ENCODE measurements at places on chromosomes 16 and 17. TPM values are rescaled to one million over a fixed set of nuclear protein-coding genes. Genes with fewer than 3 reads are reported as not detected.
A peak's percentile ranks its signal among the peaks of the same experiment; 100 is the strongest.

DNA sequence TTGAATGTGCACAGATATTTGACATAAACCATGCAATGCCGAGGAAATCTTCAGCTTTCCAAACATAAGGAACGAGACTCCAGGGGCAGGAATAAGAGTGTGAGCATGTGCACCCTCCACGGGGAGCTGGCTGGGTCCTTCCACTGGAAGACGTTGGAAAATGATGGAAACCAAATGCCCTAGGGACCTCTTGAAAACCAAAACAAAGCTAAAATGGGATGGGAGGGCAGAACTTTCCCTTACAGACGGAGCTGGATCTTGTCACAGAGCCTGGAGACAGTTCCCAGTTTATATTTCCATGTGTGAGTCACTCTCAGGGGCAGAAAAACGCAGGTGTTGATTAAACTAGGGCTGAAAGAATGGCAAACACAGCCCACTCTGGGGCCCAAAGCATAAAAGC lies 34.4 kb upstream of the DNAH17 start:
- DNase-seq, result no peak

Gene SPECC1
- 76.5 TPM for total RNA-seq

DNA sequence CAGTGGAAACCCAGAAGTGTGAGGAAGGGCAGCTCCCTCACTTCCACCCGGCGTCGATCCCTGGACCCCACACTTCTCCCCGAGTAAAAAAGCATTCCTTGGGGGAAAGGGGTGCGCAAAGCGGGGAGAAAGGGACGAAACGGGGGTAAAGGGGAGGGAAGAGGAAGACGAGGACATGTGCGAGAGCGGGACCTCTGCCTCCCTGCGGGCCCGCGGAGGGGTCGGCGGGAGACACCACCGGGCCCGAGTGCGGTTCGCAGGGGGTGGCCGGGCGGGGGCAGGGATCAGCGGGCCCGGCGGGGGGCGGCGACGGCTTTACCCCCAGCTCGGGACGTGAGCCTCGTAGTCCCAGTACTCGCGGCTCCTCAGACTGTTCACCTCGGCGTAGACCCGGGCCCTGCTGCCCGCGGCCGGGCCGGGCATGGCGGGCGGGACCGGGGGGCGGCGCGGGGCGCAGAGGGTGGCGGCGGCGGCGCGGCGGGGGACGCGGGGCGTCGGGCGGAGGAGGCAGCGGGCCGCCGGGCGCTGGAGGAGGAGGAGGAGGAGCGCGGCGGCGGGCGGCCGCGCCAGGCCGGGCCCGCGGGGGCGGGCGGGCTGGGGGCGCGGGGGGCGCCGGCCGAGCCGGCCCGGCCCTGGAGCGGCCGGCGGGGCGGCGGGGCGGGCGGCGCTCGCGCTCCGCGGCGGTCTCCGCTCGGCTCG lies 443 bp downstream of the CSNK2A2 start:
- no peak for DNase-seq

Gene KRTAP2-4
- not detected for total RNA-seq

Gene MYH13
- not detected for total RNA-seq

GRCh38 chr16:87200637-87201036 lies 116.6 kb downstream of the C16orf95 start:
- no peak for DNase-seq

DNA sequence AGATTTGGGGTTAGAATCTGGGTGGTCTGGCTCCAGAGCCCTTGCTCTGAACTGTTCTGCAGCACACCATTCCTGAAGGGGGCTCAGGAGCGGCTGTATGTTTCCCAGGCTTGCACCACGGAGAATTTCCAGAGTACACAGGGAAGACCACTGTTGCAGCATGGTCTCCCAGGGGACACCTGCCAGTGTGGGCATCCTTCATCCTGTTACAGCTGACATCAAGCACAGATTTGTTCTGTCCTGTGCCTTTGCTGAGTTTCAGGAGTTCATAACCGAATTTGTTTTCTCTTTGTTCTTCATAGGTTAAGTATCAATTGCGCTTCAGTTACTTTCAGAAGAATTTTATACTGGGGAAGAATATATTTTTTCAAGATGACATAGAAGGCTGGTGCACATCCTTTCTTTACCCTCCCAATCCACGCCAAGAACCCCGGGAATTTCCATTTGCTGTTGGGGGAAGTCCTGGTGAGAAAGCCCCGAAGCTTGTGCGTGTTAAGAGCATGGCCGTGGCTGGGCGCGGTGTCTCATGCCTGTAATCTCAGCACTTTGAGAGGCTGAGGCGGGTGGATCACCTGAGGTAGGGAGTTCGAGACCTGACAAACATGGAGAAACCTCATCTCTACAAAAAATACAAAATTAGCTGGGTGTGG lies 26.3 kb upstream of the ABCA3 start:
- DNase-seq, result no peak

- no peak for DNase-seq
Observed at GRCh38 chr17:17453088-17453487, 23.7 kb upstream of the MED9 start.

GRCh38 chr16:28494121-28494851 lies at the start of gene APOBR:
TSS of gene APOBR (plus strand) at chr16:28494643. CDS start at chr16:28494682, 39 bp downstream.
- no peak for DNase-seq

- no peak for DNase-seq
Observed at GRCh38 chr17:72863526-72864211, 228.8 kb downstream of the SLC39A11 start.

DNA sequence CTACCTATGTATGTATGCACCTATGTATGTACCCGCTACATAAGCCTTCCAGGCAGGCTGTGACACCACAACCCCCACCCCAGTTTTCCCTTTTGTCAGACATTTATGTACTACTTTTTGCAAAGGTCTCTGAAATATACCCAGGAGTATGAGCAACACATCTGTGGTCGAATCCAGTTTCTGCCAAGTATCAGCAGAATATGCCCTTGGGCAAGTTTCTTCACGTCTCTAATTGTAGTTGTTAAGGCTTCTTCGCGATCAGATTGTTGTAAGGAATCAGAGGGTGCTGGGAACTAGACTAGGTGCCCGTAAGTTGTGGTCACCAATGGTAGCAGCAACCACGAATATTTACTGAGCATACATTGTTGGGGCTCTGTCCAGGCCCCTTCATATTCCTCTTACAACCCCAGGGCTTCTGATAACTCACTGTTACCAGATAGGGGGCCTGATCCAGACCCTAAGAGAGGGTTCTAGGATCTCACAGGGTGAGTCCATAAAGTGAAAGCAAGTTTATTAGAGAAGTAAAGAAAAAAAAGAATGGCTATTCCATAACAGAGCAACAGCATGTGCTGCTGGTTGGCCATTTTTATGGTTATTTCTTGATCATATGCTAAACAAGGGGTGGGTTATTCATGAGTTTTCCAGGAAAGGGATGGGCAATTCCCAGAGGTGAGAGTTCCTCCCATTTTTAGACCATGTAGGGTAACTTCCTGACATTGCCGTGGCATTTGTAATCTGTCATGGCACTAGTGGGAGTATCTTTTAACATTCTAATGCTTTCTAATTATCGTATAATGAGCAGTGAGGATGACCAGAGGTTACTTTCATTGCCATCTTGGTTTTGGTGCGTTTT lies 16.6 kb downstream of the NUDT7 start:
- DNase-seq, result no peak

DNA sequence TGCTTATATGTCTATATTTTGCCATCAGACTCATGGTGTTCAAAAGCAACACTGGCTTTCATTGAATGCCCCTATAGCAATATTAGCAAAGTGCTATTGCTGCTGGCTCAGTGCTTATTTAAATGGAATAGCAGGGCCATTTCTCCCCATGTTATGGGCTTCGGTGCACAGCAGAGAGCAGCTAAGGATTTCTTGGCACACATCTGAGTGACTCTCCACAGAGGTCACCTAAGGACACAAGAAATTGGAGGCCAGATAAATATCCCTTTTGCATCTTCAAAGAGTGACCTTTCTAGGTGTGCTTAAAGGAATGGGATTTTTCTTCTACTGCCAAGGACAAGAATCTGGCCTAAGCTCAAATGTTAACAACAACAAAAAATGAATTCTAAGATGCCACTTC lies 751.8 kb downstream of the CDH11 start:
- no peak for DNase-seq

Gene WFDC1
- total RNA-seq, result 0.15 TPM

- DNase-seq, result no peak
Observed at GRCh38 chr17:65711671-65712276, 150.3 kb upstream of the AXIN2 start.

Gene VASN
- total RNA-seq, result 13.6 TPM

DNA sequence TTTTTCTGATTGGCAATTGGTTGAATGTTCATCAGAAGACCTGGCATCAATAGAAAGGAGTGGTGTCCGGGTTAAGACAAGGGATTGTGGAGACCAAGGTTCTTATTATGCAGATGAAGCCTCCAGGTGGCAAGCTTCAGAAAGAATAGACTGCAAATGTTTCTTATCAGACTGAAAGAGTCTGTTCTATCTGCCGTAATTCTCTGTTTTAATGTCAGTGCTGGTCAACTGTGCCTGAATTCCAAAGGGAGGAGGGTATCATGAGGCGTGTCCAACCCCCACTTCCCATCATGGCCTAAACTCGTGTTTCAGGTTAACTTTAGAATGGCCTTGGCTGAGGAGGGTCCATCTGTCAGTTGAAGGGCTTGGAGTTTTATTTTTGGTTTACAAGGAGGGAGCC lies 60.4 kb upstream of the AKTIP start:
- DNase-seq, result no peak

DNA sequence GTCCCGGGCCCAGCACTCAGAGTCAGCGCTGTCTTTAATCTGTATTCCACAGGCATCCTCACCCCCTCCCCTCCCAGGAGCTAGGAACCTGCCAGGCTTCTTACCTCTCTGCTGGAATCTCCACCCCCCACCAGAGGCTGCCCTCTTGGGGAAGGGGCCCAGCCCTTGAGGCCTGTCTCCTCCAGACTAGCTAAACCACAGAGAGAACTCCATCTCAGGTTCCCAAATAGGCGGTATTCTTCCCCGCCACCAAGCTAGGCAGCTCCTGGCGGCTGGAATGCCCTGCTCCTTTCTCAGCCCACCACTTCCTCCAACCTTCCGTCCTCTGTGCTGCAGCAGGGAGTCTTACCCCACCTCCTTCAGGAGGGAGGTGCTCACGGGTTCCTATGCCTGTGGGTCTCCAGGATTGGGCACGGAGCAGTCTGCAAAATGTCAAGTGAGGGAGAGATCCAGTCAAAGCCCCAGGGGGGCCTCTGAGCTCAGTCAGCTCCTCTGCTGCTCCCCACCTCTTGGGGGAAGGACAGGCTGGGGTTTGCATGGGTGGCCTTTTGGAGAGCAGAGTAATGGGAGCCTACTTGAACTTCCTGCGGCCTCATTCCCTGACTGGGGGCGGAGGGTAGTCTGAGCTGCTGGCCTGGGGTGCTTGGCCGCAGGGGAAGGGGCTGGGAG lies 55.7 kb downstream of the SREBF1 start:
- peak; percentile 39 for DNase-seq

GRCh38 chr17:34703533-34703932 lies 124.2 kb downstream of the TMEM132E start:
- peak; percentile 48 for DNase-seq

Gene HSD11B2
- 2.4 TPM for total RNA-seq

DNA sequence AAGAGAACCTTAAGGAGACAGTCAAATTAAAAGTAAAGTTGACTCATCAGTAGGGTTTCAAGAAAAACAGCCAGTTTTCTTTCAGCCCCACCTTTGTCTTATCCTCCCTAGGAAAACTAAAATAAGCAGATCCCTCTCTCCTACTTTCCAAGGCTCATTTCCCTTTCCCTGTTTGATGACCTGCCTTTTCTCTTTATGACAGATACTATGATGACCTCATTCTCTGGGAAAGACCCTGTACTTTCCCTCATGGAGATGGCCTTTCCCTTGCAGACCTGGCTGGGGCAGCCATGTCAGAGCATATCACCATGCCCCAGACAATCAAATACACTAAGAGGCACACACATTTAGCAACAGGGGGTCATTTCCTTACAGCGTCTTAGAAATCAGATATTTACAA lies 53.6 kb downstream of the GPR139 start:
- no peak for DNase-seq

- no peak for DNase-seq
Observed at GRCh38 chr17:32279891-32280716, 14.5 kb downstream of the RHBDL3 start.

Gene VTN
- total RNA-seq, result not detected

GRCh38 chr17:258906-259305 lies 77.5 kb upstream of the DOC2B start:
- DNase-seq, result no peak

DNA sequence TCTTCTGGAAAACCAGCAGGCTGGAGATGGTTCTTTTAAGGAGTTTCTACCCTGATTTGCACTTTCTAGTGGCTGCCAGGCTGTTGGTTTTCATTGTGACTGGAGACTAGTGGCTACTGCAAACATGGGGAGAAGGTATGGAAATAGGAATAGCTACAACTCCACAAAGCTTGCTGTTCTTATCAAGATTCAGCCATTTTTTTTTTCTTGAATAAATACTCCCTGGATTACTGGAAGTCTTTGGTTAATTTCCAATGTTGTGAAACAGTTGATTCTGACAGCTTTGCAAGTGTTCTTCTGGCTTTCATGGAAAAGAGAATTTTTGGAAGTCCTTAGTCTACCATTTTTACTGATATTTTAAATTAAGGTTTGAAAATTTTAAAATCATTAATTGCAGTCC lies 277.7 kb downstream of the HS3ST3A1 start:
- DNase-seq, result no peak

Gene CD300A
- not detected for total RNA-seq

Gene CCDC78
- 3.3 TPM for total RNA-seq

- no peak for DNase-seq
Observed at GRCh38 chr17:63407741-63408330, 38.3 kb downstream of the CYB561 start.

GRCh38 chr17:32142857-32143526 lies 690 bp downstream of the RHOT1 start:
- DNase-seq, result peak; percentile 75

GRCh38 chr16:15576960-15577958 lies 65.7 kb downstream of the MARF1 start:
- DNase-seq, result no peak

- no peak for DNase-seq
Observed at GRCh38 chr16:80557037-80557436, 16.2 kb downstream of the DYNLRB2 start.

GRCh38 chr17:77427391-77427991 lies 286.7 kb downstream of the SEC14L1 start:
- DNase-seq, result peak; percentile 88

Gene SLC38A8
- not detected for total RNA-seq

Gene TEDC2
- 44.9 TPM for total RNA-seq

Gene TNFRSF13B
- not detected for total RNA-seq

DNA sequence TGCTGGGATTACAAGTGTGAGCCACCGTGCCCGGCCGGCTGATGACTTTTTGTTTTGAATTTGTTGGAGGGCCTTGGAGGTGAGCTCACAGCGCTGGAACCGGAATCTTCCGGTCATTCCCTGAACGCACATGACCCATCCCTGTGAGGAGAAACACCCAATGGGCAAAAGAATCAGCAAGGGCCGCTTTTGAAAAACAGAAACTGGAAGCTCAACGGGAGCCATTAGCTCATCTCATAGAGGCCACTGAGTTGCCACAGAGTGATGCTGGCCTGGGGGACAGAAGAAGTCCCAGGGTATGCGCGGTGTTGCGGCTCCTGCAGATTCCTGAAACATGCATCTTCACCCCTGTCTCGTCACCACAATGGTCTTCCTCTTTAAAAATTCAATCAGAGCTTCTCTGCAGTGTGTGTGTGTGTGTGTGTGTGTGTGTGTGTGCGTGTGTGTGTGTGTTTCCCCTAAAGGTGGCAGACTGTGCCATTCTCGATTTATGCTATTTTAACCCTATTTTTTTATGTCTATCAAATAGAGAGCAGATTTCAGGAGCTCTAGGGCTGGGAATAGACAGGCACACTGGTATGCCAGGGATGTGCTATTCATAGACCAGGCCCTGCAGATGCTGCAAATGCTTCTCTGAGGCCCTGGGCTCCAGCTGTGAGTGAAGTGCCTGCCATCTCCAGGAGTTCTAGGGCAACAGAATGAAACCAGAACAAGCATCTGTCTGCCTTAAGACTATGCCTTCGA lies 68.3 kb downstream of the MARCHF10 start:
- no peak for DNase-seq
